ENCODE measurements at places on chromosomes 12 and 14.

GRCh38 chr14:76947078-76947837 is 81.2 kb downstream of the IRF2BPL start:
- peak; percentile 77 for DNase-seq

- no peak for DNase-seq
These were observed 342.5 kb downstream of the RMST start for GRCh38 chr12:97805146-97805545.

DNA sequence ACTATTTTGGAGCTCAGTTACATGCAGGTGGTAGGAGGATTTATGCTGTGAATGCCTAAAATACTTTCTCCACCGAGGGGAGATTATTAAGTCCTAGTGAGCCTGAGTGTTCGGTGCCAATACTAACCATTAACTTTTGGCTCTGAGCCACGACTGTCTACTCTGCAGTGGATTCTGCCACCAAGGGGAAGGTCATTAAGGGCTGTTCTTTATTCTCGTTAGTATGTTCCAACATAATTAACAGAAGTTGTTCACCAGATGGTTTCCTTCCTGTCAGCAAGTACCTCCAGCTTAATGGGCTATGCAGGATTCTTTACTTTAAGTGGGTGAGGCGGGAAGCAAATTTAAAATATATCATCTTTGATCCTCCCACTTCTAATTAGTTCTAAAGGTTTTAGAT is 326.3 kb downstream of the BMP4 start:
- no peak for DNase-seq

GRCh38 chr12:51065530-51065929 is 17.4 kb downstream of the LETMD1 start:
- DNase-seq: no peak

DNA sequence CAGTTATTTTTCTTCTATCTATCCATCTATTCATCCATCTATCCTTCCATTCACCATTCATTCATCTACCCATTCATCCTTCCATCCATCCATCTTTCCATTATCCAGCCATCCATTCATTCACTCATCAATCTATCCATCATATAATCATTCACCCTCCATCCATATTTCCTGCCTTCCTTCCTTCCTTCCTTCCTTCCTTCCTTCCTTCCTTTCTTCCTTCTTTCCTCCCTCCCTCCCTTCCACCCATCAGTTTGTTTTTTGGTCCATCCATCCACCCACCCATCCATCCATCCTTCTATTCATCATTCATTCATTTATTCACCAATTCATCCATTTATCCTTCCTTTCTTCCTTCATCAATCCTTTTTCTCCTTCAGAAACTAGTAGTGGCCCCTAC is 34.3 kb upstream of the NOS1 start:
- DNase-seq: no peak

DNA sequence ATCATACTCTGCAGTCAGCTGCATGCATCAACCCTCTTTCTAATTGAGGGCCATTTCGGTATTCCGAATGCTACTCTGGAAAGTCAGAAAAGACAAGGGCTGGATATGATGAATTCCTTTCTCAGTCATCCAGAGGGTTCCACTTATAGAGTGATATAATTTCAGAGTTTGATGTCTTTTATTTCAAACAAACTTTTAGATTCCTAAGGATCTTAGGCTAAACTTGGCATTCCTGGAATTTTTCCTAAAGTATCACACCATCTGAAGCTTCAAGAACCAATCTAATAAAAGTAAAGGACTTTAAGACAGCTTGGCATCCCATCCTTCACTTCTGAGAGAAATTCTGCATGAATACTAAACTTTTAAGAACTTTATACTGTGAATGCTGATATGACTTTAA is 69.3 kb upstream of the KCNJ8 start:
- no peak for DNase-seq

GRCh38 chr14:24639270-24639669 is 5.3 kb upstream of the GZMB start:
- no peak for DNase-seq

DNA sequence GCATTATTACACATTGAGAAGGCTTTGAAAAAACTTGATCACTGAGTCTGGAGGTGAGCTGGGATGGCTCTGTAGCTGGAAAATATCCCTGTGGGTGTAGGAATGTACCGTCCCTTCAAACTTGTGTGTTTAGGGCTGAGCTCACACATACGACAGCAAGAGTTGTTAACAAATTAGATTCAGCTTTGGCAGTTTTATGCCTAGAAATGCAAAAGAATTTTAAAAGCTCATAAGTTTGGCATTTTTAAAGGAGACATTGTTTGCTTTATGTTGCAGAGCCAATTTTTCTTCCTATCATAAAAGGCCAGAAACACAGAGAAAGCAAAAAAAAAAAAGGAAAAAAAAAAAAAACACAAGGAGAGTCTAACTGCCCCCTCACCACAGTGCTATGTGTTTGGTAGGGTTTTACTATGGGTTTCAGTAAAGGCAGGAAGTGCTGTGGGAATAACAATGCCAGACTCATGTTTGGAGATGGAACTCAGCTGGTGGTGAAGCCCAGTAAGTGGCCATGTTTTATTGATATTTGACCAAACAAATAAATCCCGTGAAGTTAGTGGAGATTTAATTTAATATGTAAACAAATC is 78.4 kb downstream of the DAD1 start:
- no peak for DNase-seq

GRCh38 chr14:91238085-91238484 is 6.4 kb downstream of the GPR68 start:
- DNase-seq: no peak

GRCh38 chr14:71206766-71207371 is 299.6 kb downstream of the PCNX1 start:
- DNase-seq: no peak

DNA sequence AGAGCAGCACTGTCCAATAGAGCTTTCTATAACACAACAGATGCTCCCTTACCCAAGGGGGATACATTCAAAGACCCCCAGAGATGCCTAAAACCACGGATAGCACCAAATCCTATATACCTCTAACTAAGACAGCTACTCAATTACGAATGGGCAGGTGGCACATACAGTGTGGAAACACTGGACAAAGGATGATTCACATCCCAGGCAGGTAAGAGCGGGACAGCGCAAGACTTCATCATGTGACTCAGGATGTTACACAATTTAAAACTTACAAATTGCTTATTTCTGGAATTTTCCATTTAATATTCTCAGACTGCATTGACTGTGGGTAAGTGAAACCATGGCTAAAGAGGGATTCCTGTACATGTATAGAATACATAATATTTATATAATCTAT is 5.5 kb upstream of the HCFC2 start:
- no peak for DNase-seq

DNA sequence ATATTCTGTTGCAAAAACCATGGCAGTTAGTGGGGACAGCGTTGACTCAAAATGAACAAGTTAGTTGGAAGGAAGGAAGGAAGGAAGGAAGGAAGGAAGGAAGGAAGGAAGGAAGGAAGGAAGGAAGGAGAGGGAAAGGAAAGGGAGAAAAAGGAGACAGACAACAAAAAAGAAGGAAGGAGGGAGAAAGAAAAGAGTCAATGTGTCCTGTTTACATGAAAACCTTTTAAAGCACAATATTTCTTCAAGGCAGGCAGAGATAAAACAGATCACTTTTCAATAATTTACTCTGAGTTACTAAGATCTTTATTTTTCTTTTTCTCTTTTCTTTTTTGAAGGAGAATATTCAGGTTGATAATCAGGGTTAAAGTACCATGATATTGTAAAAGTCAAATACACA is 99.4 kb downstream of the CCER1 start:
- no peak for DNase-seq

DNA sequence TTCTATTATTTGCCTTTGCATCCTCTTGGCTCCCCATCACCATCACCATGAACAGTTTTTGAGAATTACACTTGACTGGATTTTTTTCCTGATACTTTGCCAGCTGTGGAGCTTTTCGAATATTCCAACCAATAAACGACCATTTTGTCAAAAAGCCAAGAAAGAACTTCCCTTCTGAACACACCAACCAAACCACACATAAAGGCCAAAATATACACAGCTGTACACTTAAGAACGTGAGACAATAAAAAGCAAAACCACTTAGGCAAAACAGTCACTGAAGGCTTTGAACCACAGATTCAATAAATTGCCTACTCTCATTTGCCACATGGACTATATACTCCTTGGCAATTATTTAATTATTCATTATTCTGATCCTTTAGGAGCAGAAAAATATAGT is 1.1 kb downstream of the C14orf93 start:
- no peak for DNase-seq

GRCh38 chr12:116474331-116474730 is 84.8 kb upstream of the MAP1LC3B2 start:
- no peak for DNase-seq
